Germinal center (tissue), 1 donor: ENCODE measurements at places on chromosomes 2 and 18.

GRCh38 chr18:46387441-46388131 is 269.4 kb downstream of the LOXHD1 start:
- DNase-seq: no peak

DNA sequence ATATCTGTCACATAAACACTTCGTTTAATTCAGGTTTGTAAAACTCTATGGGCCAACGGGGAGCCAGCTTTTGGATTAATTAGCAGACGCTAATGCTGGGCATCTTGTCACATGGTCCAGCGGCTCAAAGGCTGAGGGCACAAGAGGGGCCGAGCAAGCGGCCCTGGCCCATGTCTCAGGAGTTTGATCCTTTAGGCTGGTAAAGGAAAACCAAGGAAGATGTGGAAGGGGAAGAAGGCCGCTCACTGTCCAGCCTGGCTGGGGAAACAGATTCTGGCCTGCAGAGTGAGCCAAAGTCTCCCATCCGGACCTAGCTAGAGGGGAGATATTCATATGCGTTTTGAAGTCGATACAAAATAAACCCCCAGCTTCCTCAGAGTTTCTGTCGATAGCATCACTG is 248.6 kb upstream of the SIX2 start:
- no peak for DNase-seq

DNA sequence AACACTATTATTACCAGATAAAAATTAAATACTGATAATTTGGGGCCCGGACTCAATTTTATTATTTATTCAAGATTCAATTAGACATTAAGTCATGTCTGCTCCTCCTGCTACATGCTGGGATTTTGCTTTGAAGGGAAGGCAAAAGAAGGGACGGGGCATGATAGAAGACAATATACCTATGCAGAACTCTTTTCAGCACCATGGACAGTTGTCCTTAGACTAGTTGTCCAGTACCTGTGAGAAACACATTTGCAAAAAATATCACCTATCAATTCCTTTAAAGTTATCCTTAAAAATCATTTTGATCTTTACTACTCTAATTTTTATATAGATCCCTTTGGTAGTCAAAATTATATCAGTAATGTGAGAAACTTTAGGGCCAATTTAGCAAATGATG is 100.2 kb upstream of the SULT1C3 start:
- DNase-seq: no peak

DNA sequence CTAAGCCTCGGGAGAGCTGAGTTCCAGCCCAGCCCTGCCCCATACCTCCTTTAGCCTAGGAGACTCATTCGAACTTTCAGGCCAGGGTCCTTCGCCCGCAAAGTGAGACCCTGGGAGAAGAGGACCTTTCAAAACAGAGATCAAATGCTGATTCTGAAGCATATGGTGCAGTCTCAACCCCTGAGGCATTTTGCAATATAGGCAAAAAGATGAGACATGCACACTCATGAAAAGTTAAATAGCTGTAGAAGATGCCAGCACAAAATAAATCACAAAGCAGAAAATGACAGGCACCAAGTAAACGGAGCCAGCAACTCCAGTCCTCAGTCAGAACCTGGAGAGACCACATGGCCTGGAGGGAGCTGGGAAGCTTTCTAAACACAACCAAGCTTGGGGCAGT is 542.7 kb upstream of the RAB6C start:
- no peak for DNase-seq

GRCh38 chr2:224958462-224958857 is 83.8 kb downstream of the DOCK10 start:
- DNase-seq: no peak

DNA sequence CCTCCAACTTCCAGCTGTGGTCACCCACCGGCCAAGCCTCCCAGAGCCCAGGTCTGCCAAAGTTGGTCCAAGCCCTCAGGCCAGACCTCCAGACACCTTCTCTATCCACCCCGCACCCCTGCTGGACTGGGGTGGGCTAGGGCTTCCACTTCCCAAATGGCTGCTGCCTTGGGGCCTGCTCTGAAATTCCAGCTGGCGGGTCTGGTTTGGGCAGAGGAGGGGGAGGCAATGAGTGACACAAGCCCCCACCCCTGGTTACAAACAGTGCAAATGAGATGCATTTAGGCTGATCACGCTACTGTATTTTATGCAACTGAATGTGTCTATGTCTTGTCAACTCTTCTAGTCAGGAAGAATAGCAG is 14.6 kb downstream of the POU3F3 start:
- DNase-seq: no peak

DNA sequence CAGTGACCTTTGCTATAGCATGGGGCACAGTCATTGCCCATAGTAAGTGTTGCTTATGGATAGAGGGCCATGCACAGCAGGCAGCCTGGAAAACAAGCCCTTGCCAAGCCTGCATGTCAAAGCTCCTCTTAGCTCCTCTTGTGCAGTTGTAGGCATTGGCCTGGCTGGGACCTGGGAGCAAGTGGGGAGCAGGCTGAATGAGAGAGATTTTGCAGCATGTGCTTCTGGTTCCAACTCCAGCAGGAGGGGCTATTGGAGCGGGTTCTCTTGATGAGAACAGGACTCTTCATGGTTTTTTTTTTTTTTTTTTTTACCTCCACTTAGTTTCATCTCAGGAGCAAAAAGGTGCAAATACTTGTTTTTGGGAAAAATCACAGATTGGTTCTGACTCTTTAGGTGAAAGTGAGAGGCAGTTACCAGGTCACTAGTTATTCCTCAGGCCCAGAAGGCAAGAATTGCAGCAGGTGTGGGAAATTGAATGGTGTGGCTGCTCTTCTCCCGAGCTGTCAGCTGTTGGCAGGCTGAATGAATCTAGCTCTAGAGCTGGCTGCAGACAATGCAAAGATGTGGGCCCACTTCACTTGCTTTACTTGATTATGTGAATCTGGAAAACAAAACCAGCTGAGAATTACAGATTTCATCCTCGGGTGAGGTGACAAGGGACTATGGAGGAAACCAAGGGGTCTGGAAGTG is 95.9 kb downstream of the MAP4K4 start:
- DNase-seq: no peak

- no peak for DNase-seq
Observed at GRCh38 chr18:49193897-49194296, 243.1 kb upstream of the SMAD7 start.

DNA sequence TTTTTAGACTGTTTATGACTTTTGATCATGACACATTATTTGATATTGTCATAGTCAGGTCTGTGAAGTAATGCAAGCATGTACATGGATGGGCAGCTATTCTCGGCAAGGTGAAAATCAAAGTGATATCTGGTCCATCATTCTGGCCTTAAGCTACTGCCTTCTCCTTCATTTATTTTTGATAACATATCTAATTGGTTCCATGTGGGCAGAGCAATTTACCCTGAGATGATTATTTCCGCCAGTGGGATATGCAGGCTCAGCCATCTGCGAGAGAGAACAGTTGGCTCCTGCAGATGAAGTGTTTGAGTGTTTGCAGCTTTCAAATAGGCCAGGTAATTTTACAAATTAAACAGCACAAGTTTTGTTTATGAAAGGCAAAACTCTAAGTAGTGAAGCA is 116.4 kb downstream of the LYPD6 start:
- no peak for DNase-seq

GRCh38 chr2:70380621-70381020 is 78.8 kb upstream of the FAM136A start:
- DNase-seq: no peak

GRCh38 chr2:43005245-43005974 is 213.0 kb upstream of the HAAO start:
- no peak for DNase-seq

GRCh38 chr2:238884812-238885408 is 37.0 kb downstream of the TWIST2 start:
- DNase-seq: no peak

- no peak for DNase-seq
Observed at GRCh38 chr2:174693344-174693743, 70.9 kb downstream of the CHRNA1 start.

DNA sequence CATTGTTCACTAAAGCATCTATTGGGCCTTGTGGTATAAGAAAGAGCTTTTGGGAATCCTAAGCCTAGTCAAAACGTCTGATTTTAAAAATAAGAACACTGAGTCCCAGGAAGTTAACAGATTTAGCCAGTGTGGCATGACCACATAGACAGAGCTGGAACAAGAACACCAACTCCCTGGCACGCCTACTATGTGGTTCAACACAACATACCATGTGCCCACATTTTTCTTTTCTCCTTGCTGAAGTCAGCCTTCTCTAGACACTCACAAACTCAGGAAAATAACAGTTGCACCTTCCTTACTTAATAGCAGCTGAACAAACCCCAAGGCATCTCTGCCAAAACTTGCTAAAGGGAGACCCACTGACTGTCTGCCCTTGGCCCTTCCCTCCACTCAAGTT is 124.8 kb downstream of the C1D start:
- no peak for DNase-seq
